ENCODE measurements at places on chromosomes 11 and 22.

GRCh38 chr11:127071606-127072005 is 71.0 kb upstream of the KIRREL3 start:
- no peak overlapping the region for H3K27ac ChIP-seq
- H3K4me1 ChIP-seq: no peaks in the 10 kb centered on the region
- DNase-seq: no peak
- no peak overlapping the region for H3K4me3 ChIP-seq
- no peaks in the 10 kb centered on the region for H3K27me3 ChIP-seq

- no peaks in the 10 kb centered on the region for H3K27me3 ChIP-seq
- H3K36me3 ChIP-seq: no peaks in the 10 kb centered on the region
- no peak overlapping the region for H3K27ac ChIP-seq
- H3K4me3 ChIP-seq: no peak overlapping the region
- DNase-seq: no peak
Measured at GRCh38 chr11:105673089-105673488, 63.2 kb downstream of the GRIA4 start.

- H3K27ac ChIP-seq: no peak overlapping the region
- DNase-seq: no peak
- no peaks in the 10 kb centered on the region for H3K4me1 ChIP-seq
- H3K4me3 ChIP-seq: no peak overlapping the region
Measured at GRCh38 chr22:44795701-44796630, 43.6 kb downstream of the ARHGAP8 start.

DNA sequence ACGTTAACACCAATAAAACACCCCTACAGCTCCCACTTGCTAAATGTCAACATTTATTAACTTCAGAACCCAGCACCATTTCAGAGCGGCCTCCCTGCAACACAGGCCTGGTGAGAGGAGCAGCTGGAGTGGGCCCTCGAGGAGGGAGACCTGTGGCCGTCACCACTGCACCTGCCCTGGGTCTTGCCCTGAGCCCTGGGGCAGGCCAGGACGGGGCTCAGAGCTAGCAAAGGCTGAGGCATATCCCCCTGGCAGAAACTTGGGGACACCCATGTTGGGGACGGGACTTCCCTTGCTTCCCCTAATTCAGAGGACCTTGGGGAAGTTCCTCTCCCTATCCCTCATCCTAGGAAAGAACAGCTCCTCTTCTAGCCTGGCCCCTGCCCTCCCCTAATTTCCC is 137.3 kb upstream of the THY1 start:
- H3K27me3 ChIP-seq: no peaks in the 10 kb centered on the region
- DNase-seq: no peak
- H3K4me3 ChIP-seq: no peak overlapping the region
- H3K36me3 ChIP-seq: no peaks in the 10 kb centered on the region
- H3K27ac ChIP-seq: no peak overlapping the region

DNA sequence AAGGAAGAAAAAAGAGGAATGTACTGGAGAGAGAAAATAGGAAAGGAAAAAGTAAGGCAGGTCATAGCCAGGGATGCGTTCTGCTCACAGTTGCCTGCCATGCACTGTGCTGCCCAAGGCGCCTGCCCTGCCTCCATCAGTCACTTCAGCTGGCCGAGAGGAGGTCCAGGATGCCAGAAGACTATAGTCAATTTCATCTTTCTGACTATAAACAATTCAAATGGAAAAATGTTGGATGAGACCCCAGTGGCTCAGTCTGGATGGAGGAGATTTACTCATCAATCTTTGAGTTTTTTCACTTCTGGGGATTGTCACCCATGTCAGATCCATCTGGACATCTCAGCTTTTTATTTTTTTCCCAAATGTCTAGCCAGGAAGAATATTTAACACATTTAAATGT is 36.7 kb upstream of the CLMP start:
- H3K27ac ChIP-seq: no peak overlapping the region
- no peaks in the 10 kb centered on the region for H3K27me3 ChIP-seq
- H3K4me3 ChIP-seq: no peak overlapping the region
- H3K4me1 ChIP-seq: no peaks in the 10 kb centered on the region

DNA sequence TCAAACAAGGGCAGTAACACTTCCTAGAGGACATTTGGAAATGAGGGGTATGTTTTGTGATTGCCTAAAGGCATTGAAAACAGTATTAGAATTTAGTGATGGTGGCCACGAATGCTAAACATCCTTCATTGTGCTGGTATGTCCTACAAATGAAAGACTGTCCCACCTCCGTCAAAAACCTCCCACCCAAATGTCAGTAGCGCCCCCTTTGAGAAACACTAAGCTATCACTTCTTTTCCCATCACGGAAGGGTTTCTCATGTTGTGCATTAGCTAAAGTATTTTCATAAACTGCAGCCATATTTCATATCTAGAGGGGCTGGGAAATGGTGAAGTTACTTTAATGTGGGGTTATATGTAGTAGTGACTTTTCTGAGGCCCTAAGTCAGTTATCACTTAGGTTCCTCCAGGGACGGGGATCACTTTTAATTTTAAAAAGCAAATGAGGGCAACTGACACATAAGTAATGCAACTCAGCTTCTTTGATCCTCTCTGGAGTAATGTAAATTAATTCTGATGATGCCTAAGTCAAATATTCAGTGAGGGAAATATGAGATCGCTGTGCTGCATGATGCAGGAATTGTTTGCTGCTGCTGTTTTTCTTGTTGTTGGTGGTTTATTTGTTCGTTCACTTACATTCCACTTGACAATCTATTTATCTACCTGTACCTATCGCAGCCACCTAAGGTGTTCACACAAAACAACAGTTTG is 1403.4 kb upstream of the TENM4 start:
- no peaks in the 10 kb centered on the region for H3K27me3 ChIP-seq
- H3K27ac ChIP-seq: no peak overlapping the region
- no peaks in the 10 kb centered on the region for H3K36me3 ChIP-seq
- no peak for DNase-seq

- H3K27ac ChIP-seq: peak overlapping the region; percentile 88
- no peaks in the 10 kb centered on the region for H3K27me3 ChIP-seq
- no peak for DNase-seq
- H3K4me1 ChIP-seq: peaks cover 50% of the 10 kb centered on the region
Measured at GRCh38 chr22:42617155-42617983, 2.7 kb upstream of the POLDIP3 start.

DNA sequence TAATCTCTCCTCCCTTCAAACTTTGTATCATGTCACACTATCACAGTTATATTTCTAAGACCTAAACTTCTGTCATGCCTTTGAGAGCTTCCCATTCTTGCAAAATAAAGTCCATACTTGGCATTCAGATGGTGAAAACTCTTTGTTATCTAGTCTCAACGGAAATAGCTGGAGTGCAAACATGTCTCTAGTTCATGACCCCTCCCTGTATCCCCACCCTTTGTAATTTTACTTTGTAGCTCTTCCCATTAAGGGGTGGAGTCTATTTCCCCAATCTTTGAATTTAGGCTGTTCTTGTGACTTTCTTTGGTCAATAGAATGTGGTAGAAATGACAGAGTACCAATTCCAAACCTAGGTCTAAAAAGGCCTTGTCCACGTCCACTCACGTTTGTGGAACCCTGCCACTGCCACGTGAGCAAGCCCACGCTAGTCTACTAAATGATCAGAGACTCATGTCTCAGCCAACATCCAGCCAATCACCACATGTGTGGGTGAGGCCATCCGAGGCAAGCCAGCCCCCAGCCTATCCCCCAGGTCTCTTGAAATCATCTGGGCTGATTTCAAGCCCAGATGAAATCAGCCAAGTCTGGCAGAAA is 23.4 kb downstream of the SLN start:
- no peak overlapping the region for H3K27ac ChIP-seq
- no peak overlapping the region for H3K4me3 ChIP-seq
- peaks cover 13% of the 10 kb centered on the region for H3K4me1 ChIP-seq
- H3K36me3 ChIP-seq: no peaks in the 10 kb centered on the region
- no peaks in the 10 kb centered on the region for H3K27me3 ChIP-seq
- DNase-seq: no peak

GRCh38 chr11:2122222-2122906 is 16.8 kb downstream of the IGF2 start:
- no peak overlapping the region for H3K27ac ChIP-seq
- DNase-seq: no peak
- H3K27me3 ChIP-seq: peaks cover 5% of the 10 kb centered on the region
- no peaks in the 10 kb centered on the region for H3K4me1 ChIP-seq

DNA sequence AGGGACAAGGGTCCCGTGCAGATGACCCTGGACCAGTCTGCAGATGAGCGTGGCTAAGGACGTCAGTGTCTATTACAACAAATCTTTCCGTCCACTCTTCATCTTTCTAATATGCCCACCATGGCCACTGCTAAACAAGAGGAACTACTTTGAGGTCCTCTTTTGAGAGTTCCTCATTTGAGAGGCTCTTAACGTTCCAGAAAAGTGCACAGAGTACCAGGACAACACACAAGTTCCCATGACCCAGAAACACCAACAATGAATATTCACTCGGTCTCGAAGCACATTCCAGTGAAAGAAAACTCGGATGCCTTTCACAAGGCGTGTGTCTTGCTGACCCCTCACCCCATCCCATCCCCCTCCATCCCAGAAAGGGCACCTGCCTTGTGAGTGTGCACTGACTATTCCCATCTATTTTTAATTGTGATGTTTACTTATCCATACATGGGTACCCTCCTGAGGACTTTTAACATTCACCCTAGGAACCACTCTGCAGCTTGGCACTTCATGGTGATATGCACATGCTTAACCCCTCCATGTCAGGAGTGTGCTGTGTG is 157.0 kb downstream of the SHANK2 start:
- no peak overlapping the region for H3K4me3 ChIP-seq
- H3K27me3 ChIP-seq: no peaks in the 10 kb centered on the region
- no peaks in the 10 kb centered on the region for H3K36me3 ChIP-seq
- DNase-seq: no peak
- no peaks in the 10 kb centered on the region for H3K4me1 ChIP-seq

DNA sequence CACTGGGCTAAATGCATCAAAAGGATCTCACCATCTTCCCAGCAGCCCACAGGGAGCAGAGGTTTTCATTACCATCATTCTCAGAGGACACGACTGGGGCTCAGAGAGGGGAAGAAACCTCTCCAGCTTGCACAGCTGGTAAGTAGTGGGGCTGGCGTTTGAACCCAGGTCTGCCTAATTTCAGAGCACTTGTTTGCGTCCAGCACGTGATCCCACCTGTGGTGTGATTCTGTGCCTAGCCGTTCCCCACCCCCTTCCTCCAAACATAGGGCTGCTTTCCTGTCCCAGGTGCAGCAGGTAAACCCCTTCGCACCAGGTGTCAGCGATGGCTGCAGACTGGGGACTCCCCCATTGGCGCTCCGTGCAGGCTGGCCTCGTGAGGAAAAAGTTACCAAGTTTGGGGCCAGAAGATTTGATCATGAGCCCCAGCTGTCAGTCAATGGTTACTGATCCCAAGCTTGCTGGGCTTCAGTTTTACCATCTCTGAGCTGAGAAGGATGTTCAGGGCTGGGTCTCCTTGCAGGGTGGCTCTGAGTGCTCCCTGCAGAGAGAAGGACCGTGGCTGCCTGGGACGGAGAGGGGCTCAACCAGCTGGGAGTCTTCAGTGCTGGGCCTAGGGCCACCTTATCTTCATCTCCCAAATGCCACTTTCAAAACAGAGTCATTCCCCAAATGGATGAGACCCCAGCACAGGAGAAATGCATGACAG is 445.6 kb downstream of the TBC1D22A start:
- no peaks in the 10 kb centered on the region for H3K27me3 ChIP-seq
- H3K36me3 ChIP-seq: no peaks in the 10 kb centered on the region
- H3K4me1 ChIP-seq: no peaks in the 10 kb centered on the region
- DNase-seq: peak; percentile 28

DNA sequence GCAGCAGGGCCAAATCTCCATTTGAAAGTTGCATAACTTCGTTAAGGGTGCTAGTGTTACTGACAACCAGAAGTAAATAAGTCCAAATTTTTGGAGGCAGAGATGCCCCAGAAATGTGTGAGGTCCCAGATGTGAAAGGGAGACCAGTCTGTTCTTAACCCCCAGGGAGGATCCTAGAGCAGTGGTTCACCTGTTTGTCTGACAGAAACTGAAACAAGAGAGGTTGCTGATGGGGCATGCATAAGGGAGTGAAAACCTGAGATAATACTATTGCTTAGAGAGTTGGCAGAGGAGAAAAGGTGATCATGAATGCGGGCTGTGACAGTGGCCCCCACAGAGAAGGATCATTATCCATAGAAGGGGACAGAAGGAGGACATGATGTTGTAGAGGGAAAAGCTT is 3.8 kb downstream of the CBLIF start:
- H3K27me3 ChIP-seq: no peaks in the 10 kb centered on the region
- H3K36me3 ChIP-seq: no peaks in the 10 kb centered on the region
- no peak overlapping the region for H3K27ac ChIP-seq
- H3K4me3 ChIP-seq: no peak overlapping the region

DNA sequence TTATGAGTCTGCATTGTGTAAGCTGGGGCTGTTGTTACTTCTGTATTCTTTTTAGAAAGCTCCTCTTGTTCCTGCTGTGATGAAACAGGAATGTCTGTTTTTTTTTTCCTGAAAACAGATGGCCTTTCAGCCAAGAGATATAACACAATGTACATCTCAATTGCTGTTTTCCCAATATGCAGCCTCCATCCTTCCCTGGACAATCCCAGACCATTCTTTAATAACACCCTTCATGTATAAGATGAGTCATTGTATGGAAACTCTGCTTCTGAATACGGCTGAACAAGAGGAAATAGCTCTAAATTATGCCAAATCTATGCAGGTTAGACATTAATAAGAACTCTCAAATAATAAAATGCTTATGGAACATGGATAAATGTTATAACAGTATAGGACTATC is 60.2 kb upstream of the LRRC4C start:
- no peaks in the 10 kb centered on the region for H3K4me1 ChIP-seq
- no peak overlapping the region for H3K27ac ChIP-seq
- DNase-seq: no peak

DNA sequence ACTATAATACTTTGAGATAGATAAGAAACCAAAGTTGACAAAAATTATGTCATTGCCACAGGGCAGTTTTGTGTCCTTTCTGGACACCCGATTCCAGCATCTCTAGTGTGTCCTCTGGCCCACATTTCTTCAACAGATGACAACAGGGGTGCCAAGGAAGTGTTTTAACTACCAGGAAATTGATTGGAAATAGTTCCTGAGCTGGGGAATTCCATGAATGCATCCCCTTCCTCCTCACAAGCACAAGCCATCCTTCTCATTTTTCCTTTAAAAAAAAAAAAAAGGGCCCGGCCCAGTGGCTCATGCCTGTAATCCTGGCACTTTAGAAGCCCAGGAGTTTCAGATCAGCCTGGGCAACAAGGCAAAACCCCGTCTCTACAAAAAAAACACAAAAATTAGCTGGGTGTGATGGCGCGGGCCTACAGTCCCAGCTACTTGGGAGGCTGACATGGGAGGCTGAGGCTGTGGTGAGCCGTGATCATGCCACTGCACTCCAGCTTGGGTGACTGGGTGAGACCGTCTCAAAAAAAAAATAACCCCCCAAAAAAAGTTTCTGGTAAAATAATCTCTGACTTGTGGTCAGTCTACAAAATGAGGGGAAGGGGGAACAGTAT is 797 bp upstream of the B3GAT3 start:
- no peaks in the 10 kb centered on the region for H3K27me3 ChIP-seq
- peak overlapping the region; percentile 67 for H3K27ac ChIP-seq
- peaks cover 32% of the 10 kb centered on the region for H3K36me3 ChIP-seq
- DNase-seq: no peak

GRCh38 chr22:28629420-28630176 is 50.0 kb downstream of the TTC28 start:
- no peak for DNase-seq
- H3K4me3 ChIP-seq: no peak overlapping the region
- no peaks in the 10 kb centered on the region for H3K4me1 ChIP-seq
- H3K36me3 ChIP-seq: no peaks in the 10 kb centered on the region
- H3K27me3 ChIP-seq: no peaks in the 10 kb centered on the region
- H3K27ac ChIP-seq: no peak overlapping the region

GRCh38 chr11:62143727-62144126 is 19.9 kb downstream of the INCENP start:
- no peaks in the 10 kb centered on the region for H3K4me1 ChIP-seq
- no peaks in the 10 kb centered on the region for H3K27me3 ChIP-seq
- H3K36me3 ChIP-seq: peaks cover 73% of the 10 kb centered on the region
- DNase-seq: no peak
- H3K4me3 ChIP-seq: no peak overlapping the region

Measured in ascending aorta (tissue), 2 donors.